Mammary epithelial cell (primary cell): ENCODE measurements at places on chromosomes 7 and 10. TPM values are rescaled to one million over a fixed set of nuclear protein-coding genes. Genes with fewer than 3 reads are reported as not detected.

DNA sequence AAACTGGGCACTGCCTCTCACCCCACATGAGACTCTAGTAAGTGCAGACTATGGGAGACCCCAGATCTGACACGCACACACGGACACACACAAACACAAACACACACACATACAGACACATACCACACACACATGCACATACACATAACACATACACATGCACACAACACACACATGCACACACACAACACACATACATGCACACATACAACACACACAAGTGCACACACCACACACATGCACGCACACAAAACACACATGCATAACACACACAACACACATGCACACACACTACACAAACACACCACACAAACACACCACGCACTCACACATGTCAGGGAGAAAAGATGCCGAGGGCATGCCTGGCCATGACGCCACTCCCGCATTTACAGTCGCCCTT lies 205.5 kb downstream of the TYW1B start:
- no peak for DNase-seq

DNA sequence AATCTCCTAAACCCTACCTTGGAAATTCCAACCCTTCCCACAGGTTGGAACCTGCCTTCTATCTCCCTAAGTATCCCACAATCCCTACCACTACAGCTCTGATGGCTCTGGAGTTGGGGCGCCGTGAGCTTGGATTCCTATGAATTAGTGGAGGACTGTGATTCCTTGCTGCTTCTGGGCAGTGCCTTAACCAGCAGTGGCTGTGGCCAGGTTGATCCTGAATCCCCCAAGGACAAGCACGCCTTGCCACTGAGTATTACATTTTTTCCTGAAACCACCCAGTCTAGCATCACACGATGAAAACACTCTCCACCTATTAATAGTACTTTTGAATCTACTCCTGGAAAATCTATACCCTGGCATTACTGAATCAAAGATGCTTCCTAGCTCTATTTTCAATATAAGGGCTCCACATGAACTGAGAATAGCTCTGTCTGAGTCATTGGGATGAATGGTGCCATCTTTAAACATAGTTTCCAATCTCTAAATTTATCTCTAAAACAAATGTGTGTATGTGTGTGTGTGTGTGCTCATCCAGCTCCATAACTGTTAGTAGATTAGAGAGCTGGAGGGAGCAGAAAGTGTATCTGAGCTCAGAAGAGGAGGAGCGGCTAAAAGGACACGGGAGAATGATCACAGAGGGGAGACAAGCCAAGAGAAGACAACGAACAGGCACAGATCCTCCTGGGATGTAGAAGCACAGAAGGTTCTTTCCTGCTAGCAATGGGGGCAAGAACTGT lies 11.9 kb upstream of the INPP5F start:
- DNase-seq = no peak

- no peak for DNase-seq
Observed at GRCh38 chr10:9043466-9043865, 989.0 kb downstream of the GATA3 start.

DNA sequence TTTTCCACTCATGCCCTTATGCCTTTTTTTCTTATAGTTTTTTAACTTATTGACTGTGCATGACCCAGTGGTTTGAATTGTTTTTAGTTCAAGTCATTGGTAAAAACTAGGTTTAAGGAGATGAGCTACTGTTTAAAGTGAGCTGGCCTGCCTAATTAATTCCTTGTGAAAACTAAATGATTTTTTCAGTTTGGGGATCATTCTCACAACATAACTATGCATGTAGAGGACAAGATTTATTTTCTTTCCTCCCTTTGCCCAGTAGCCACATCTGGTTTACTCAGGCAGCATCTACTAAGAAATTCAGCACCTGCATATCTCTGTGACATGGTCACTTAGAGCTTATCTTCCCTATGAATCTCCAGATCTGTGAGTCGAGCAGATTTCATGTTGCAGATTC lies 1.7 kb downstream of the ADO start:
- DNase-seq = no peak

GRCh38 chr10:42768581-42769152 lies 13.9 kb upstream of the BMS1 start:
- DNase-seq = no peak

GRCh38 chr7:31445686-31446355 lies 68.1 kb upstream of the ITPRID1 start:
- DNase-seq = no peak

- DNase-seq = no peak
Observed at GRCh38 chr7:51060536-51060935, 256.1 kb downstream of the COBL start.

DNA sequence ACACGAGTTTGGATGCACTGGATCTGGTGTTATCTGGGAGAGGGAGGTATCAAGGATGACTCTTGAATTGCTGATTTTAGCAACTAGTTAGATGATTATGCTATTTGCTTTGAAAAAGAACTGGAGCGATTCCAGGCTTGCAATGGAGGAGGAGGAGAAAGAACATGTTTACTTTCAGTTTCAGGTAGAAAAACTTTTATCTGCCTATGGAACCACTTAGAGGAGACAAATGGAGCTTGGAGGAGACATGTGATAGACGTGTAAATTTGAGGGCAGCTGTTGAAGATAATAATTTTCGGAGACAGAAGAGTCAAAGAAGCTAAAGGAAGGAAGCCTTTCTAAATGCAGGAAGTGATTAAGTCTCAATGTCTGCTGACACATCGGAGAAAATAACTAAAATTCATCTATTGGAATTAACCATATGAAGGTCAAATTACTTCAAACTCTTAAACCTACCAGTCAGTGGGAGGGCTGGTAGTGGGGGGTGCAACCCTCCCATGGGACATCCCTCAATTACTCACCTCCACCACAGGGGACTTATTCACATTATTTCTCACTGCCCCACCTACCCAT lies 56.4 kb upstream of the GNAI1 start:
- peak; percentile 25 for DNase-seq

DNA sequence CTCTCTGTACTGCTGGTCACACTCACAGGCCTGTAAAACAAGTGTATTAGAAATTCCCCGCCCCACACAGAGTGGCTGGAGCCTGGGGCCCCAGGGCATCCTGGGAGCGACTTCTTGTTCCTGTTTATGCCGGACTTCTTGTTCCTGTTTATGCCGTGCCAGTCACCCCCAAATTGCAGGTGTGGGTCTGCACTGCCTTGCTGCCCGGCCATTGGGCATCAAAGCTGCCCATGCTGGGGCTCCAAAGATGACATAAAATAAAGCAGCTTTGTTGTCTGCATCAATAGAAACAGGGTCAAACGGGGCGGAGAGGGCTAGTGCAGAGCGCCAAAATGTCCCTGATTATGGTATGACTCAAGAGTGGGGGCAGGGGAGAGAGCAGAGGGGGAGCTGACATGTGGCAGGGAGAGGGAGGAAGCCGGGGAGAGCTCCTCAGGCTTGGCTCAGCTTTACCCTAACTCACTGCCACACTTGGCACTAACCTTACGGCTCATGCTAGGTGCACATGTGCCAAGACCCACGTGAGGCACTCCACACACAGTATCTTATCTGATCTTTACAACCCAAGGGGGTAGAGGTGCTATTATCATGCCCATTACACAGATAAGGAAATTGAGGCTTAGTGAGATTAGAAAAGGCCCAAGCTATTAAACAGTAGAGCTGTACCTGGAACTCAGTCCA lies 98.4 kb downstream of the PIP4K2A start:
- DNase-seq = no peak

- peak; percentile 65 for DNase-seq
Observed at GRCh38 chr7:44990109-44991023, 9.6 kb upstream of the CCM2 start.

- no peak for DNase-seq
Observed at GRCh38 chr10:5361966-5362365, 2.8 kb upstream of the UCN3 start.

DNA sequence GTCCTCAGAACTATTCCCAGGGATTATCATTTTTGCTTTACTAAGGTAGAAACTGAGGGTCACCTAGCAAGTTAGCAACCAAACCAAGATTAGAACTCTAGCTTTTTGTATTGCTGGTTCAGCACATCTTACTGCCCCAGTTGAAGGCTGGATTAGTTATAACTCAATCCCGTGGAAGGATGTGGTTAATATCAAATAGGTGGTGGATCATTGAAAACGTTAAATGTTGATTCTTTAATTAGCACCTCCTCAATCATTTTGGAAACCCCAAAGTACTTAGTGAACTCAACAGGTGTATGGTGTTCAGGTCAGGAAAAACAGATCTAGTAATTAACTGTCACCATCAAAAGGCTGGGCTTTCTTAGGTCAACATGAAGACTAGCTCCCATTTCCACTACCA lies 152.4 kb downstream of the ARID5B start:
- no peak for DNase-seq

GRCh38 chr7:157151626-157152339 lies 13.1 kb downstream of the UBE3C start:
- DNase-seq = no peak

- DNase-seq = no peak
Observed at GRCh38 chr10:131933016-131933695, 32.3 kb downstream of the PPP2R2D start.

- no peak for DNase-seq
Observed at GRCh38 chr7:152596824-152597223, 79.1 kb downstream of the XRCC2 start.

- peak; percentile 14 for DNase-seq
Observed at GRCh38 chr7:118626739-118627138, 402.2 kb downstream of the ANKRD7 start.

DNA sequence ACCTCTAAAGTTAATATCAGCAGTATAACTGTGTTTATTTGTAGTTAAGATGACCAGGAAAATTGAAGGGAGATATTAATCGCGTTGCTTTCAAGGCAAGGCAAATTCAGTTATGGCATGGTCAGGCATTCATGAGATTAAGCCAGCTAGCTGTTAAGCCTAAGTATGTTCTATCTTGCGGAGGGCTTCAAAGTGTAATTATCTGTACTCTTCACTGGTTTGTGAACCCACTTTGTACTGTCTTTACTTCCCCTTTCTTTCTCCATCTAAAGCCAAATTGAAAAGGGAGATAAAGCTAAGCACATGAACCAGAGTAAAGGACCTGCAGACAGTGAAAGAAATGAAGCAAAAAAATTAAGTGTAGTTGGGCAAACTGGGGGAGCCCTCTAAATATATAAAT lies 483.1 kb upstream of the NRP1 start:
- no peak for DNase-seq

GRCh38 chr7:34042406-34042805 lies 137.1 kb downstream of the BMPER start:
- DNase-seq = no peak

GRCh38 chr10:7399533-7399932 lies 11.3 kb downstream of the SFMBT2 start:
- no peak for DNase-seq

- DNase-seq = no peak
Observed at GRCh38 chr7:133167300-133167699, 85.4 kb upstream of the CHCHD3 start.

DNA sequence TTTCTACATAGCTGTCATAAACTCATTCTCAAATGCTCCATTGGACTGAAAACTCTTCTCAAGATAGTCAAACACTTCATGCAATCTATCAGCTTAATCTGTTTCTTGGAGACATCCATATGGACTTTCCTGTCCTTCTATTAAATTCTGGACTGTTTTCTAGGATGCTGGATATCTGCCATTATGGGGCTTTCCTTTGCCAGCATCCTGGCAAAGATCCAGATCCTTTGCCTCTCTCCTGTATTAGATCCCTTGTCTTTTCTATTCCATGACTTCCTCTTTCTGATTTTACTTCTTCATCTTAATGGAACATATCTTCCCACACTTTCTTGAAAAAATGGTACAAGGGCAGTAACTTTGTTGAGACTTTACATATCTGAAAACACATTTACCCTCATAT lies 35.9 kb upstream of the SKAP2 start:
- DNase-seq = no peak

DNA sequence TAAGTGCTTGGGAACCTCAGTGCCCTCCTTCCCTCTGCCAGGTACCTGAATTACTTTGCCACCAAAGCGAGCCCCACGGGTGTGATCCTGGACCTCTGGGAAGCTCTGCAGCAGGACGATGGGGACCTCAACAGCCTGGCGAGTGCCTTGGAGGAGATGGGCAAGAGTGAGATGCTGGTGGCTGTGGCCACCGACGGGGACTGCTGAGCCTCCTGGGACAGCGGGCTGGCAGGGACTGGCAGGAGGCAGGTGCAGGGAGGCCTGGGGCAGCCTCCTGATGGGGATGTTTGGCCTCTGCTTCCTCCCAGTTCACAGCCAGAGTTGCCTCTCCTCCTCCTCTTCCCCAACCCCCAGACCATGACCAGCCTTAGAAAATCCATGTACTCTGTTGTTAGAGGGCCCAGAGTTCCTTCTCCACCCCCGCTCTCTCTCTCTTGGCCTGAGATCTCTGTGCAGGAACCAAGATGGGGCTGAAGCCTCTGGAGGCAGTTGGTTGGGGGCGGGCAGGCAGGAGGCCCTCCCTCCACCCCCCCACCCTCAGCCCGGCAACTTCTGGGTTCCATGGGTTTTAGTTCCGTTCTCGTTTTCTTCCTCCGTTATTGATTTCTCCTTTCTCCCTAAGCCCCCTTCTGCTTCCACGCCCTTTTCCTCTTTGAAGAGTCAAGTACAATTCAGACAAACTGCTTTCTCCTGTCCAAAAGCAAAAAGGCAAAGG lies 19.8 kb upstream of the SLC29A3 start:
- DNase-seq = no peak

- no peak for DNase-seq
Observed at GRCh38 chr7:57404967-57405421, 45.0 kb upstream of the ZNF716 start.

- DNase-seq = no peak
Observed at GRCh38 chr10:71451754-71452153, 55.0 kb downstream of the CDH23 start.

Gene CYP3A7
- 0.02 TPM for polyA plus RNA-seq

Gene APBB1IP
- polyA plus RNA-seq = not detected

Gene CYP26C1
- polyA plus RNA-seq = 0.02 TPM

Gene KCND2
- polyA plus RNA-seq = not detected

Gene ASB10
- polyA plus RNA-seq = not detected

Gene AS3MT
- polyA plus RNA-seq = 2.1 TPM

Gene MKX
- not detected for polyA plus RNA-seq

Gene HPSE2
- polyA plus RNA-seq = not detected

Gene TUBB8
- 0.02 TPM for polyA plus RNA-seq

Gene POM121C
- polyA plus RNA-seq = 19.5 TPM

Gene HOXA4
- 1.8 TPM for polyA plus RNA-seq

Gene FFAR4
- polyA plus RNA-seq = not detected

Gene PON3
- 0.69 TPM for polyA plus RNA-seq

Gene FAM25A
- 5.8 TPM for polyA plus RNA-seq

Gene AKR1D1
- polyA plus RNA-seq = not detected

Gene ZCCHC24
- polyA plus RNA-seq = 1.6 TPM

Gene ZNF212
- 5.4 TPM for polyA plus RNA-seq

Gene UBE3C
- polyA plus RNA-seq = 78.8 TPM

Gene NUPR2
- polyA plus RNA-seq = not detected

Gene NCF1
- 0.29 TPM for polyA plus RNA-seq

Gene HHEX
- 0.16 TPM for polyA plus RNA-seq

Gene CTAGE6
- not detected for polyA plus RNA-seq

Gene NEUROG3
- not detected for polyA plus RNA-seq

Gene SHH
- polyA plus RNA-seq = not detected

Gene TRPV5
- polyA plus RNA-seq = not detected

Gene LIPN
- polyA plus RNA-seq = not detected

Gene FBXO24
- 0.44 TPM for polyA plus RNA-seq

Gene MET
- 85.8 TPM for polyA plus RNA-seq

Gene MMD2
- polyA plus RNA-seq = not detected

Gene EPO
- not detected for polyA plus RNA-seq

Gene TMEM176A
- not detected for polyA plus RNA-seq

Gene MSS51
- polyA plus RNA-seq = 0.36 TPM
